ENCODE measurements at places on chromosomes 12 and 14.

- DNase-seq = no peak
Measured at GRCh38 chr14:85417396-85417795, 112.5 kb upstream of the FLRT2 start.

DNA sequence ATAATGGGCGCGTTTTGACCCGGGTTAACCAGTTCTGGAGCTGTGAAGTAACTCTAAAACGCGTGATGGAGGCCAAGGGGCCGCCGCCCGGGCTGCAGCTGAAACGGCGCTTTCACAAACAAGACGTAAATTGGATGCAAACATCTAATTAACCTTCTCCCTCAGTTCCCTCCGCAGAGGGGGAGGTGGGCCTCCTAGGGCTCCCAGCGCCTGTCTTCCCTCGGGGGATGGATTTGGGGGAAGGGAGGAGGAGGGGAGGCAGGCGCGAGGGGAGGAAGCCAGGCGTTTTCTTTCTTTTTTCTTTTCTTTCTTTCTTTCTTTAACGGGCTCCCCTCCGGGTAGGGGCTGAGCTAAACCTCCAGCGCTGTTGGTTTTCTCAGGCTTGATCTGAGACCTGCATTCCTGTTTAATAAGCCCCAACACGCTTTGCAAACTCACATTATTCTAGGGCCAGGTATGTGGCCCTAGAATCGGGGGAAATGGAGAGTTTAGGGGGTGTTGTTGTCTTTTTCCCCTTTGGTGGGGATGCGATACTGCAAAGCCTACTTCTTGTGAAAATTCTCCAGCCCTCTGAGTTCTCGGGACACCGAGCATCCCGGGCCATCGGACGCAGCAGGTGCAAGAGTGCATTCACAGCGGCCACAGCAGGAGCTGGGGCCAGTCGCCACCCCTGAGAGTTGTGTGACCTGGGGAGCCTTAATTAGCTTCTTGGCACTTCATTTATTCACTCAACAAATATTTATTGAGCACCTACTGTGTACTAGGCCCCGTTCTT is 43.6 kb upstream of the LHX5 start:
- DNase-seq = no peak

DNA sequence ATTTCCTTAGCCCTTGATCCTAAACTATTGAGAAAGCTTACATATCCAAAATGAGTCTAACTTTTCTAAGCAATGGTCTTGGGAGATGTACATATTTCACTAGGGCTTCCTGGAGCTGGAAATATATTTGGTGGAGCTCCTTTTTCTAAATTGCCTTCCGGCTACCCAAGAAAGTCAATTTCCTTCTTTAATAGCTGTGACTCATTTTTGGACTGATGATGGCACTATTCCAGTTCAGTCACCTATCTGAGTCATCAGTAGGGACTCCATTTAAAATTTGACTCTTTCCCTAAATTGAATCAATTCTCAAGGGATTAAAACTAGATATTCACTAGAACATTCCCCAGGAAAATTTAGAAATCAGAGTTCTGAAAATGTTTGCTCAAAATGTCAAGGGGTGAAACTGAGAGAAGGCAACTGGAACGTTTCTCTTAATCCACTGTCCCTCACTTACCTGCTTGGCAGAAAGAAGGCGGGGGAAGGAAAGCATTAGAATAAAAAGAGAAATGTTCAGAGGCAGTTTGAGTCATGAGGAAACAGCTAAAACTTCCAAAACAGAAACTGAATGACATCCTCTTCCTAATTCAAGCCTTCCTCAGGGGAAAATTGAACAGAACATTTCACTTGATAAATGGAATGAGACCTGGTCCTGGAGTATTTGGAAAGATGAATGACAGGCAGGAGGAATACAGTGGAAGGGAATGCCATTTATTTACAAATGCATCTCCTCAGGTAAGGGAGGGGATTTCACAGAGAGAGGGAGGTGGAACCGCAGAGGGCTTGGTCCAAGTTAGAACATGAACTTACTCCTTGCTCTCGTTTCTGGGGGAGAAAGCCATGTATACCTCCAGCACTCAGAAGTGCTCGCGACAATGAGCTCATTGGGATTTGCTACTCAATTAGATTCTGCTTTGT is 91.2 kb downstream of the RGS6 start:
- peak; percentile 13 for DNase-seq

GRCh38 chr12:96901175-96901574 is 5.9 kb upstream of the NEDD1 start:
- DNase-seq = no peak

- no peak for DNase-seq
Measured at GRCh38 chr12:89454080-89454848, 70.3 kb downstream of the GALNT4 start.

- DNase-seq = no peak
Measured at GRCh38 chr12:112331886-112332285, 50.3 kb downstream of the HECTD4 start.

All from hematopoietic multipotent progenitor cell (in vitro differentiated cells).